Large intestine (tissue), 12 donors: ENCODE measurements at places on chromosomes 7 and 10. TPM values are rescaled to one million over a fixed set of nuclear protein-coding genes. Genes with fewer than 3 reads are reported as not detected.

HYAL4 gene
- not detected for polyA plus RNA-seq

BTBD16 gene
- polyA plus RNA-seq: 0.79 TPM

RADIL gene
- 2.1 TPM for polyA plus RNA-seq

FBXL13 gene
- 0.70 TPM for polyA plus RNA-seq

TMEM72 gene
- 0.31 TPM for polyA plus RNA-seq

FGL2 gene
- 50.6 TPM for polyA plus RNA-seq

MINDY3 gene
- 28.3 TPM for polyA plus RNA-seq
